ENCODE measurements at places on chromosomes 16 and 17.
A peak's percentile ranks its signal among the peaks of the same experiment; 100 is the strongest.

DNA sequence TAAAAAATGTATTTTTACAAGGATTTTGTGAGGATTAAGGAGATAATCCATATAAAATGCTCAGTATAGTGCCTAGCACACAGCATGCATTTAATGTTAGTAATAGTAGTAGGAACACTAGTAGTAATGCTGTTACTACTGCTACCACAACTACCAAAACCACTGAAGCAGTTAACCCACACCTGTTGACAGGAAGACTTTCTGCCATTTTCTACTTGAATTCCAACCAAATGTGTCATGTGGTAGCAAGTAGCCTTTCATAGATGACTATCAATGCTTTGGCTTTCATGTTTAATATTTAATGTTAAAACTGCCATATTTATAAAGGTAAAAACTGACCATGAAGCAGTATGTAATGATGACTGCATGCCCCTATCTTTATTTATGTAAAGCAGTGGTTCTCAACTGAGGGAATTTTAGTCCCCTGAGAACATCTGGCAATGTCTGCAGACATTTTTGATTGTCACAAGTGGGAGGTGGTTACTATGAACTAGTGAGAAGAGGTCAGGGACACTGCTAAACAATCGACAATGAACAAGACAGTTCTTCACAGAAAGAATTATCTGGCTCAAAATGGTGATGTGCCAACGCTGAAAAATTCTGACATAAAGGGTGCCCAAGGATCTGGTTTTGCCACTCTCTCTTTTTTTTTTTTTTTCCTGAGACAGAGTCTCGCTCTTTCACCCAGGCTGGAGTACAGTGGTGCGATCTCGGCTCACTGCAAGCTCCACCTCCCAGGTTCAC, 89.4 kb downstream of the ITFG1 start:
- no peak for DNase-seq

DNA sequence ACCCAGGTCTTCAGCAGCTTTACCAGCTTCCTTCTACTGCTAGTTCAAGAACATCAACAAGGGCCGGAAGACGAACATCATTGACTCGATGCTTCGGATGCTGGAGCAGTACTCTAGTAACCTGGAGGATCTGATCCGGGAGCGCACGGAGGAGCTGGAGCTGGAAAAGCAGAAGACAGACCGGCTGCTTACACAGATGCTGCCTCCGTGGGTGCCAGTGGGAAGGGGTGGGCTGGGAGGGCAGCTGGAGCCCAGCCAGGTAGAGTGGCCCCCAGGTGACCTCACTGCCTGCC, 12.1 kb downstream of the GUCY2D start:
- DNase-seq: no peak

GRCh38 chr16:68116256-68116867, 31.2 kb downstream of the NFATC3 start:
- no peak for DNase-seq

DNA sequence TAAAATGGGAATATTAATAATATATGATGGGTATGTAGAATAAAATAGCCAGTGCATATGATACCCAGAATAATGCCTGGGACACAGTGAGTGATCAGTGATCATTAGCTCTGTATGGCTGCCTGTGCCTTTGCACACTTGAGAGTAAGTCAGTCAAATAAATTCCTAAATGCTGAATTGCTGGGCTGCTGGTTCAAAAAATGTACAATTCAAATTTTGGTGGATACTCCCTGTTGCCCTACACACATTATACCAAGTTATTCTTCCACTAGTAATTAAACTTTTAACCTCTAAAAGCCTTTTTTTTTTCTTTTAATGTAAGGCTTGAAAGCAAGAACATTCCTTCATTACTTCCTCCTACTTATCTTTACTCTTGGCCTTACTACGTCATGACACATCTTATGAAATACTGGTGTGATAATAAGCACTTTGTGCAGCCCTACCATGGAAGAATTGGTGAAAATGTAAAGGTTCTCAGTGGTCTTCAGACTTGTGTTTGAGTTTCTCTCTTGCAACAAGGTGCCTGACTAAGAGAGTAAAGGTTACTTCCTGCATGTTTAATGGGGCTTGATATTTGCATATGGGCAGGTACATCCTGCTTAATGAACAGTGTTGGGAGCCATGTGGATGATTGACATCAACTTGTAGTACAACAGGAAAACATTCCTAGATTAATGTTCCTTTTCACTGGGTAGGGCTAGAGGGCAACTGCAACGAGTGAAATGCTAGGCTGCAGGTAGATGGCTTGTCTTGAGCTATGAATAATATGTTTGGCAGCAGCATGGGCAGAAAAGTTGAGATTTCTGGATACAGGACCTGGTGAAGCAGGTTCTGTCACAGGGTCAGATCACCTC, 84.3 kb downstream of the PRKCA start:
- no peak for DNase-seq

GRCh38 chr17:29722411-29723198, 99.9 kb upstream of the CORO6 start:
- peak; percentile 6 for DNase-seq

Data from activated CD8-positive, alpha-beta memory T cell treated with anti-CD3 and anti-CD28 coated beads for 1 hour (primary cell).